Hematopoietic multipotent progenitor cell treated with erythropoietin and hydrocortisone succinate and interleukin-3 and kit ligand, for 17 days (in vitro differentiated cells): ENCODE measurements at places on chromosomes 13 and 19.

DNA sequence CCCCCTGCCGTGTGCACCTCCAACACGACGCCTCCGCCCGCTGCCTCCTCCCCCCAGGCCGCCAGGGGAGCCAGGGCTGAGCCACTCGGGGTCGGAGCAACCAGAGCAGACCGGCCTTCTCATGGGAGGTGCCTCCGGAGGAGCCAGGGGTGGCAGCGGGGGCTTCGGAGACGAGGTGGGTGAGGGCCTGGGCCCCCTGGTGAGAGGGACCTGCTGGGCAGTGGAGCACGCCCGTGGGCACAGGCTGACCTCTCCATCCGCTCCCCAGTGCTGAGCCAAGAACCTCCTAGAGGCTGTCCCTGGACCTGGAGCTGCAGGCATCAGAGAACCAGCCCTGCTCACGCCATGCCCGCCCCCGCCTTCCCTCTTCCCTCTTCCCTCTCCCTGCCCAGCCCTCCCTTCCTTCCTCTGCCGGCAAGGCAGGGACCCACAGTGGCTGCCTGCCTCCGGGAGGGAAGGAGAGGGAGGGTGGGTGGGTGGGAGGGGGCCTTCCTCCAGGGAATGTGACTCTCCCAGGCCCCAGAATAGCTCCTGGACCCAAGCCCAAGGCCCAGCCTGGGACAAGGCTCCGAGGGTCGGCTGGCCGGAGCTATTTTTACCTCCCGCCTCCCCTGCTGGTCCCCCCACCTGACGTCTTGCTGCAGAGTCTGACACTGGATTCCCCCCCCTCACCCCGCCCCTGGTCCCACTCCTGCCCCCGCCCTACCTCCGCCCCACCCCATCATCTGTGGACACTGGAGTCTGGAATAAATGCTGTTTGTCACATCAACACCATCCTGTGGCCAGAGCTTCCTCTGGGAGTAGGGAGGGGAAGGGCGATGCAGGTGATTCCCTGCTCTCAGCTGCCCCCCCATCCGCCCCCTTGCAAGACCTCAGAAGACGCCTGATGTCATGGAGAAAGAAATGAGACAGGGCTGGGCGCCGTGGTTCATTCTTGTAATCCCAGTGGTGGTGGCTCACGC, 12.0 kb downstream of the BCAM start:
- no peak for DNase-seq

DNA sequence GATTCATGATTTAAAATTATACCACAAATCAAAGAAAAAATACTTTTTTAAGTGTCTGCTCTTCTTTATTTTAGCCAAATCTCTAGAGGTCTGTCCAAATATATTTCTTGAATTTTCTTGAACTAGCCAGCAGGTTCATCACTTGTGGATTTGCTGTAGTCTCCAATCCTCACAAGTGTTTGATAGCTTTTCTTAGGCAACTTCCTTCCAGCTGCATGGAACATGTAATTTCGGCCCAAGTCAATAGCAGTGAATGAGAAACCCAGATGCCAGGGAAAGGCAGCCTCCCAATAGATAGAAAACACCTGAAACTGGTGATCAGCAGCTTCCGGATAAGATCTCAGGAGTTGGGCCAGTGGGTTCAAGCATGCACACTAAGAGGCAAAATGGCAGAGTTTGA, 15.6 kb upstream of the RNASEH2B start:
- DNase-seq, result no peak

- no peak for DNase-seq
Measured at GRCh38 chr13:112716461-112716820, 26.6 kb downstream of the ATP11A start.

- DNase-seq, result peak; percentile 31
Measured at GRCh38 chr19:16627193-16627927, 644 bp downstream of the MED26 start.

DNA sequence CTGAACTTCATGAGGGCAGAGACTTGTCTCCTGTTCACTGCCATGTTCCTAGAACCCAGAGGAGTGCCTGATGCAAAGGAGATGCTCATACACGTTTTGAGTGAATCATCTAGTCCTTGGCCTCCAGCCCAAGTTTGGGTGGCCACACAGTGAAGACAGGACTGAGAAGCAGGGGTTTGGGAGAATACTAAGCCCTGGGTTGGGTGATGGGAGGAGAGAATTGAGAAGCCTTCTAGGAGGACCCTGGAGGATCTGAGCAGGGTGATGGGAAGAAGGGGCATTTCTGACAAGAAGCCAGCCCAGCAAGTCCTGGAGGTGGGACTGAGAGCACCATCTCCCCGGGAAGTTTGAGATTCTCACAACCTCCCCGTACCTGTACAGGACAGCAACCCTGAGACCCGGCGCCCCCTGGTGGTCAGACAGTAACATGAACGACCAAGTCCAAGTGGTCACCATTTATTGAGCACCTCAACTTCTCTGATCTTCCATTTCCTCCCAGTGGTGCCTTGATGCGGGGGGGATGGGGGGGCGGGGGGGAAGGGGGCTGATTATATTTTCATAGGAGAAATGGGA, 11.0 kb downstream of the CTU1 start:
- peak; percentile 74 for DNase-seq

GRCh38 chr19:35903550-35904179, 1.3 kb downstream of the HCST start:
- no peak for DNase-seq

GRCh38 chr13:82758044-82758443, 1124.2 kb downstream of the SLITRK1 start:
- DNase-seq, result no peak

GRCh38 chr13:50531917-50532899, 311.3 kb downstream of the DLEU7 start:
- DNase-seq, result no peak

DNA sequence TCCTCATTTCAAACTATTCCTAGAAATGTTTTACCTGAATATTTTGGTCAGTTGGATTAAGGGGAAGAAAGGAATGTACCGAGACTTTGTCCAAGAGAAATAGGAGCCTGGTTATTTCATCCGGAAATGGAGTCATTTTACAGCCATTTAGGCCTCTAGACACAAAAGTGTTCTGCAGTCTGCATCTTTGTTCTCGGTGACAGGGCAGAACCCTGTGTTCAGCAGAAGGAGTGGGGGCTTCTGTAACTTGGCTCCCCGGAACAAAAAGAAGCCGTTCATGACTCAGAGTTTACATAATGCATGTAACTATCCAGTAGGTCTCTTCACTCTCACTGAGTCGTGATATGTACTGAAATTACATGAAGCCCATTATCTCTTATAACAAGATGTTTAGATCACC, 21.6 kb upstream of the FNDC3A start:
- no peak for DNase-seq

GRCh38 chr13:50587115-50587514, 256.4 kb downstream of the DLEU7 start:
- no peak for DNase-seq

- no peak for DNase-seq
Measured at GRCh38 chr13:45670189-45670885, 31.8 kb upstream of the CBY2 start.

- DNase-seq, result no peak
Measured at GRCh38 chr13:111178402-111178801, 63.3 kb downstream of the ARHGEF7 start.

DNA sequence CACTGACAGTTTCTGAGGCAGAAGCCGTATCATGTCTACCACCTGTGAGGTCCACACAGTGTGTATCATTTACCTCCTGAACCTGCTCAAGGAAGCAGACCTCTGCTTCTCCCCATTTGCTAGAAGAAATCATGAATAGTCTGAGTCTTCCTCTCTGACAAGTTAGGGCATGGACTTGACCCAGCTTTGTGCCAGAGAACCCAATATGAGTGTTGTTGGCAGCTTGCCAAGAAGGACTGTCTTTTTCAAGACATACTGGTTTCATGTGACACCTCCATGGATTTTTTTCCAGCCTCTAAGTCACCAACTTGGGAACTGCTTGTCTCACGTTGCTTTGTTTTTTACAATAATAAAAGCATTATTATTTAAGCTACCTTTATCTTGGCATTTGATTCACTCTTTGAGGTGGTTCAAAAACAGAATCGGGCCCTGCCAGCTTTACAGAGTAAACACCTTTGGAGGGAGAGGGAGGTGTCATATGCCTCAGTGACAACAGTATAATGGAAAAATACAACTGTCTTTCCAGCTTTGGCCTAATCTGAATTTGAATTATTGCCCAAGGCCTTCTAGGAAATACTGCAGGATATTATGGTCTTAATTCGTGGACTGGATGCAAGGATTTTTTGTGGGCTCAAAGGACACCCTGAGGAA, 9.6 kb downstream of the ZNF211 start:
- no peak for DNase-seq

DNA sequence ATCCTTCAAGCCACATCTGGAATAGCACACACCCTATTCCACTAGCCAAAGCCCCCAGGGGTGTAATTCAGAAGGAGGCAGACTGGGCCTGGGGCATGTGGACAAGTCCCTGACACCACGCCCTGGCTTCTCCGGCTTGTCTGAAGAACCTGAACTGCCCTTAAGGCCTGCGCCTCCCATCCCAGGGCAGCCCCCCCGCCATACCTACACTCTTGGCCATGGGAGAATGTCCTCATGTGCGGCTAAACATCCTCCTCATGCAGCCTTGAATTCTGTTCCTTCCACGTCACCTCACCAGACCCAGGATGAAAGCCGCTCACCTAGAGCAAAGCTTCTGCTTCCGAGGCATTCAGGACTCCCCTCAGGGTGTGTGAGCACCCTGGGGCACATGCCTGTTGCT, 24.3 kb upstream of the POU2F2 start:
- DNase-seq, result no peak

DNA sequence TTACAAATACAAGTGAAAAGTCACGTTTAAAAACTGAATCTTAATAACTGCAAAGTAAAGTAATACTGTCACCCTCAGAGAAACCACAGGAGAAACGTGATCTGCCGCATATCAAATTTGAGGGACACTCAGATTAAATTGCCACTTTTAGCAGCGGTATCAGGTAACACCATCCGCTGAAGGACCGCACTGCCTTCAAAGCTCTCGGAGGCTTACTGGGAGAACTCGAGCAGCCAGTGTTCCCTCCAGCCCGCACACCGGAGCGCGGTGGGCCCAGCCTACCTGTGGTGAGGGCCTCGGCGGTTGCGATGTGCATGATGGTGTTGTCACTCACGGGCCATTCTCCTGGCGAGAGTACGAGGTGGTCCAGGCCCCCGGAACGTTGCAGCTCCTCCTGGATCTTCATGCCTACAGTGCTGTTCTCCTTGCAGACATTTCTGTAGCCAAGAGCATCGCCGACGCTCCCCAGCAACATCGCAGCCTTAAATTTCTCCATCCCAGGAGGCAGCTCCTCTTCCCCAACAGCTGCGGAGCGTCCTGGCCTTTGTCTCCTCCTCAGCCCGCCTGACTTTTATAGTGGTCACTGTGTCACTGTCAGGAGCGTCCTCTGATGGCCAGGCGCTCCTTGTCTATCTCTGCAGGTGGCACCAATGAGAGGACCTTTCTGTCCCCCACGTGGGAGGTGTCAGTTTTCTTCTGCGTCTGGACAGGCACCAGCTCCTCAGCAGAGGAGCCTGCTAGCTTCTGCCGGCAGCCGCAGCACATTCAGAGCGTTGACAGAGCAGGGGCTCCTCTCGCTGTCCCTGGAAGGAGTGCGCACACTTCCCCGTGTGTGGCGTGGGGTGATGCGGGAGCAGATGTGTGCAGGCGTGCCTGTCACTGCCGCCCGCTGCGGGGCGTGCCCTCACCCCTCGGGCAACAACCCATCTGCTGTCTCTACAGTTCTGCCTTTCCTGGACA, at the start of gene ADPRHL1:
Gene ADPRHL1 (minus strand): TSS at position 547 of the 960 bp plus-strand sequence. CDS start 51 bp downstream, at position 496.
- DNase-seq, result no peak

- DNase-seq, result no peak
Measured at GRCh38 chr19:32817569-32818476, 51.7 kb downstream of the SLC7A9 start.

DNA sequence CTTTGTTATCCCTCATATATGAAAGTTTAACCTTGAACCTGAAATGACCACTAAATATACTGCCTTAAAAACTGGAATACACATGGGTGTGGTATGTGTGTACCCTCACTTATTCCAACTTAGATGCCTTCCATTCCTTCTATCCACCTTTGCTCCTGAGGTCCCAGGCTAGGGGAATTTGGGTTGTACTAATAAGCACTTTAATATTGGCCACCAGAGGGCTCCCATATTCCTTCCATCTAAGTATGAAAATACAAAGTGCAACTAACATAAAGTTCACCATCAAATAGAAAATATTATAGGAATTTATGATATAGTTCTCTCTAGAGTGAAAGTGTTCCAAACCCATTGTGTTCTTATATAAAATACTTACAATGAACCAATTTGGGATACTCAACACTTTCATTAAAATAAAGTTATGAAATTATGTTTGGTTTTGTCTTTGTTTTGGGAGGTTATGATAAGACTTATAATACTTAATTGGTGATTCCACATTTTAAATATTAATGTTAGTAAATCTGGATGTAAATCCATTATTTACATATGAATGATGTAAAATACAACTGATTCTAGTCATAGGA, 62.3 kb downstream of the ITGBL1 start:
- DNase-seq, result peak; percentile 58

- no peak for DNase-seq
Measured at GRCh38 chr19:11887234-11887610, 360 bp upstream of the ZNF69 start.

- peak; percentile 55 for DNase-seq
Measured at GRCh38 chr19:49870309-49870901, 3.0 kb upstream of the PNKP start.

- DNase-seq, result no peak
Measured at GRCh38 chr13:94154367-94154766, 325.1 kb downstream of the DCT start.

DNA sequence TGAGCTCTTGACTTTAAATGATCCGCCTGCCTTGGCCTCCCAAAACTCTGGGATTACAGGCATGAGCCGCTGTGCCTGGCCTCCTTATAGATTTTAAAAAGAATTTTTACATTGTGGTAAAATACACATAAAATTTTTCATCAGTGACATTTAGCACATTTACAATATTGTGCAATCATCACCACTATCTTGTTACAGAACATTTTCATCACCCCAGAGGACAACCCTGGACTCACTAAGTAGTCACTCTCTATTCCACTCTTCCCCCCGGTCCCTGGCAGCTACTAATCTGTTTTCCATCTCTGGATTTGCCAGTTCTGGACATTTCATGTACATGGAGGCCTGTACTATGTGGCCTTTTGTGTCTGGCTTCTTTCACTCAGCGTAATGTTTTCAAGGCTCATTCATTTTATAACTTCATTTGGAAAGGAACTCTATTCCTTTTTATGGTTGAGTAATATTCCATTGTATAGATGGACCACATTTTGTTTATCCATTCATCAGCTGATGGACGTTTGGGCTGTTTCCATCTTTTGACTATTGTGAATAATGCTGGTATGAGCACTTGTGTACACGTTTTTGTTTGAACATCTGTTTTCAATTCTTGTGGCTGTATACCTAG, 19.9 kb downstream of the MEGF8 start:
- no peak for DNase-seq

DNA sequence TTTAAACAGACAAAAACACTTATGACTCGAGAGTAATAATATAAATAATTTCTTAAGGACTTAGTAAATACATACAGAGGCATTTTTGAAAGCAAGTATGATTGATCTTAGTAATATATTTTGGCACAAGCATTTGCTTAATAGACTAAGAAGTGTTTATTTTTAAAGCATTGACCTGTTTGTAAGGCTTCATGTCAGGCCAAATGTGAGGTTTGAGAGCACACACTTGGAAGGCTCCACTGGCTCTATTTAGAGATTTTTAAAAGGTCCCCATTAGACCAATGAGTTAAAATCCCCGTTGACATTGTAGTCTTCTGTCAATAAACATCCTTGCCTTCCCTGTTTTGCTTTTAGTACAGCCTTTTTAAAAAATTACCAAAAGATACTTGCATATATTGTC, 50.4 kb downstream of the ATP8A2 start:
- DNase-seq, result no peak

- no peak for DNase-seq
Measured at GRCh38 chr19:31772915-31773314, 423.7 kb upstream of the TSHZ3 start.

GRCh38 chr13:99432609-99433542, 68.4 kb upstream of the TM9SF2 start:
- no peak for DNase-seq
